ENCODE measurements at places on chromosomes 12 and 14. TPM values are rescaled to one million over a fixed set of nuclear protein-coding genes. Genes with fewer than 3 reads are reported as not detected.

- no peak for DNase-seq
These were observed 171.0 kb upstream of the PRICKLE1 start for GRCh38 chr12:42760550-42760949.

- DNase-seq, result no peak
These were observed 86.6 kb upstream of the DYNC1H1 start for GRCh38 chr14:101877766-101878165.

DNA sequence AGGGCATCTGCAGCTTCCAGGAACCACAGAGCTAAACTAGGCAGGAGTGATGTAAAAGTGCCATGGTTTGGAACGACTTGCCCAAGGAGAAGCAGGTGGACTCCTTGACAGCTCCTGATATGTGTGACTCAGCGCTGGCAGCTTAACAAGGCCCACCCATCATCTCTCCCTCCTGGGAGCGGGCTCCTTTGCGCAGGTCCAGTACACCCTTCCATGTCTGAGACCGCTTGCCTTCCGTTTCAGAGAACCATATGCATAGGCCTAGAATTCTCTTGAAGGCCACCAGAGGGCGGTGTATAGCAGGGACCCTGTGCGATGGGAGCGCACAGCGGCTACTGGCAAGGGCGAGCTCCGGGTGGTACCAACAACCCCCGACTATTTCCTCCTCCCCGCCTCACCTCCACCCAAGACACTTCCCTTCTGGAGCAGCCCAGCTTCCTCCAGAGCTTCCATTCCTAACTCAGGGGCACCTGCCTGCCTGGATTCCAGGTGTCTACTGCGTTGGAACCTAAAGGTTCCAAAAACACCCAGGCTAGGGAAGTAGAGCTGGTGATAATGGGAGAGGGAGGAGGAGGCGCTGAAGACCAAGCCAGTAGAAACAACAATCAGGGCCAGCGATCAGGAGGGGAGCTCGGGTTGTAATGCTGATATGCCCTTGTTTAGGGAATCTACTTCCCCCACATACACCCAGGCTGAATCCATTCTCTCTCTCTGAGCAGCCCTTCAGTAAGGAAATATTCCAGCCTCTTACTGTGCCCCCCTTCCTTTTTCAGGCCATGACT lies 6.3 kb downstream of the DHH start:
- DNase-seq, result peak; percentile 78

Gene ACVRL1
- 49.6 TPM for total RNA-seq

DNA sequence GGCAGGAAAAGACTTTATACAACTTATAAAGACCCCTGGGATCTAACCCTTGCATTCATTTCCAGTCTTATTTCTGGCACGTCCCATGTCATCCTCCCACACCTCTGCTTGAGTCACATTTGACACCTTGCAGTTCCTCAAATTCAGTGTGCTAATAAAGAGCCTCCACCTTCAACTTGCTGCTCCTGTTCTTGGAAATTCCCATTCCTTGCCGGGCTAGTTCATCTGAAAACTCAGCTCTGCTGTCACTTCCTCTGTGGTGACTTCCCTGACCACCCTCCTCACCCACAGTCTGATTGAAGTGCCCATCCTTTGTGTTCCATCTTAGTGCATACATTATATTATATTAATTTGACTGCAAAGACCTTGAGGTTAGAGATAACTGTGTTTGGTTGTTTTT lies 37.4 kb upstream of the PSMA6 start:
- DNase-seq, result no peak
